ENCODE measurements at places on chromosomes 3 and 15.

DNA sequence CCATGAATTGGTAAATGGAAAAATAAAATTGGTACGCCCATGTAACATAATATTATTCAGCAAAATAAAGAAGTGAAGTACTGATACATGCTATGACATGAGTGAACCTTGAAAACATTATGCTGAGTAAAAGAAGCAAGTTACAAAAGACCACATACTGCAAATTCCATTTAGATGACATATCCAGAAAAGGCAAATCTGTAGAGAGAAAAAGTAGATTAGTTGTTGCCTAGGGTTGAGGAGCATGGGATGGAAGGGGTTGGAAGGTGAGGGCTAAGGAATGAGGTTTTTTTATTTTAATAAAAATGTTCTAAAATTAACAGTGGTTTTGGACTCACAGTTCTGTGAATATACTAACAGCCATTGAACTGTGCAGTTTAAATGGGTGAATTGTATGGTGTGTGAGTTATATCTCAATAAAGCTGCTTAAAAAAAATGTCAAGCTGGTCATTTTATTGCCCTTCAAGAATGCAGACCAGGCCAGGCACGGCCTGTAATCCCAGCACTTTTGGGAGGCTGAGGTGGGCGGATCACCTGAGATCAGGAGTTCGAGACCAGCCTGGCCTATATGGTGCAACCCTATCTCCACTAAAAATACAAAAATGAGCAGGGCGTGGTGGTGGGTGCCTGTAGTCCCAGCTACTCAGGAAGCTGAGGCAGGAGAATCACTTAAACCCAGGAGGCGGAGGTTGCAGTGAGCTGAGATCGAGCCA is 8.1 kb upstream of the DLG1 start:
- DNase-seq: no peak

- peak; percentile 18 for DNase-seq
Measured at GRCh38 chr3:50121072-50122032, 32.6 kb downstream of the RBM5 start.

DNA sequence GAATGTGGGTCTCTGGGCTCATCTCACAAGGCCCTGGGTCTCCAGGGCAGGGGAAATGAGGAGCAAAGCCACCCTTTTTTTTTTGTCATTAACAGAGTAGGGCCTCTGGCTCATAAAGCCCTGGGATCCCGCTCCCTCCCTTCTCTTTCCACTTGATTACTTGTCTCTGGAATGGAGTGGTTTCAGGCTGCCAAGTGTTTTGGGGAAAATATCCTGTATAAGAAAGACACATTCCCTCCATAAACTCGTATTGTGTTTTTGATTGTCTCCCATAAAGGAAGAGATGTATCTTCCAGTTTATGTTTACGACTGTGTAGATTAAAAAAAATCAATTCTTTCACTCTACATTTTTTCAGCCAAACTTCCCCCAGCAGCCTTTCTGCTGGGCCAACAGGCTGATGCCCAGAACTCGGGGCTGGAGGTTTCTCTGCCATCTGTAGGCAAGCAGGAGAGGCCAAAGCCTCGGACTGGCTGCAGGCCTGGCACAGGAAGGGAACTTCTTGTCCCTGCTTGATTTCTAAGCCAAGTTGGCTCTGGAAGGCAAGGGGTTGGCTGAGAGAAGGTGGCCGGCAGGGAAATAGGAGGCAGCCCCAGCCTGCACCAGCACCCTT is 49.4 kb upstream of the INSYN1 start:
- peak; percentile 60 for DNase-seq

DNA sequence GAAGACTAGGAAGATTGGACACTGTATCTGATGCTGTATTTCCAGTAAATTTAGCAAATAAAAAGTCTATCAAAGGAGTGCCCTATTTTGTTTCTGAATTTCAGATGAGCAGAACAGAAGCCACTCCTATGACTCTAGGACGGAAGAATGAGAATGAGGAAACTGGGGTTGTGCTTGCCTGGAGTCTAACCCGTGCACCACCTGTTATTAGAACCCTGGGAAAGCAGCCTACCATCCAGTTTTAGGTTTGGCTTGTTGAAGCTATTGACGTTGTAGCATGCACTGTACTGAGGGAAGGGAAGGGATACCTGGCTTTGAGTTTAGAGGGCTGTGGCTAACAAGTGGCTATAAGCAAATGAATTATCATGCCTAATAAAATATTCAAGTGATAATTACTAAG is 318.5 kb downstream of the SLC9A9 start:
- no peak for DNase-seq

DNA sequence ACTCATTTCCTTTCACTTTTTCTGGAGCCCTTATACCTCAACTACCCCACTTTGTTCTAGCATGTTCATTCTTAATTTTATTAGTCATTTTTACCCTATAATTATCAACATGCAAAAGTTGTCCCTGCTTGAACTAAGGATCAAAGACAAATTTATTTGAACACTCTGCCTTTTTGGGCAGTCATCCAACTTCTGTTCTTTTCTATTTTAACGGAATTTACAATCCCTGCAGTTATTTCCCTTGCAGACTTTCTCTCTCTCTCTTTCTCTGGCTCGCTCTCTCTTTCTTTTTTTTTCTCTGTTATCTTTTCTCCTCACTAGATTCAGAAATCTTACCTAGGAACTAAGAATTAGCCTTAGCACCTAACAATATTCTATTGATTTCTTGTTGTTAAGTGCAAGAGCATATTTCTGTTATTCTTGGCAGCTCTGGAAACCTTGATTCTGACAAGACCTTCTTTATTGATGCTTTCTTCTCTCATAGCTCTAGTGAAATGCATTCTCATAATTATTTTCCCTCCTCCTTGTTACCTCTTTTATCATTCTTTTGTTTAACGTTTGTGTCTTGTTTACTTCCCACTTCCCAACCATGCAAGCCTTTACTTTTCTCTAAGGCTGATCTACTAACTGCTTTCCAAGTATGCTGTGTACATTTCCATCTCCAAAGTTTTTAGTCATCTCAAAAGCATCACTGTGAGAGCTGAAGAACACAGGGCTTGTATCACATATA is 951.6 kb downstream of the DIPK2A start:
- no peak for DNase-seq

DNA sequence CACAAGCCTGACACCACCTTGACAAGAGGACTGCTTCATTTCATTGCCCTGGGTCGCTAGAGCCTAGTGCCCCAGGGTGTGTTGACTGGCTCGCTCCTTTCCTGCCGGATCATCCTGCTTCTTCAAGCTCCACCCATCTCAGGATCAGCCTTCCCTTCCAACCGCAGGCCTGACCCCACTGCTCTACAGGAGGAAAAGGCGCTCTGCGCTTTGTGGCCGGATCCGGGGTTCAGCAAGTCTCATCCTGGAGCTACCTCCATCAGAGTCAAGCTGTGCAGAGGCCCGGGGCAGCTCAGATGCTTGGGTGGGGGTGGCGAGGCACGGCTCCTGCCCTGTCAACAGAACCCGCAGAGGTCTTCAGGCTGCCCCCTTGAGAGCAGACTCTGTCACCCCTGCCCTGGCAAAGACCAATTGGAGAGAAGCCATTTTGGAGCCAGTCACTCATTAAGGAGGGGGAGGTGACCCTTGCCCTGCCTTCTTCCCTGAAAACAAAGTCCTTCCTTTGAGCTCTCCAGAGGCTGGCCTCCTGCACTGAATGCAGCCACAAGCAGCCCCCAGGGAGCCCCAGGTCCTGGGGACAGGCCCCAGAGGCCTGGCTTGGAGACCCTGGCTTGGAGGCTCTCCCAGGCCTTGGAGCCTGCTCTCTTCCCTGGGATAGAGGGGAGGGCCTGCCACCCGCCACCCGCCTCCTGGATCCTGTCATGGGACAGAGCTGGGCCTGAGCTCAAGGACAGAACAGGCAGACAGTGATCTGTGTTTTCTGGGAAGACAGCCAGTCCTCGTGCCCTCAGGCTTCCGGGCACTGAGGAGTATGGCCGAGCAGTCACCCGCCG is 80.3 kb downstream of the CPN2 start:
- DNase-seq: peak; percentile 95

DNA sequence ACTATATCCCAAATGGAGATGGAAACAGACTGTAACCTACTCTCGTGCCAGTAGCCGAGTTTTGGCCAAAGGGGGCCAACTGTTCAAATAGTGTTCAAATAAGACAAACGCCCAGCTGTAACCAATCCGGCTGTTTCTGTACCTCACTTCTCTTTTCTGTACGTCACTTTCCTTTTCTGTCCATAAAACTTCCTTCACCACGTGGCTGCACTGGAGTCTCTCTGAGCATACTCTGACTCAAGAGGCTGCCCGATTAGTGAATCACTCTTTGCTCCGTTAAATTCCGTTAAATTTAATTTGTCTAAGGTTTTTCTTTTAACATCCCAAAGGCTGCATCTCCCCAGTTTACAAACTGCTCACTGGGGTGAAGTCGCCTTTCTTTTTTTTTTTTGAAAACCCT is 219.2 kb upstream of the P2RY1 start:
- no peak for DNase-seq

Data from amygdala (tissue), 56 donors.